NCI-H510A treated with DMSO at 0.1 percent for 48 hours (cell line): ENCODE measurements at places on chromosomes 13 and 19.

- DNase-seq: no peak
Measured at GRCh38 chr13:50574731-50575130, 268.8 kb downstream of the DLEU7 start.

DNA sequence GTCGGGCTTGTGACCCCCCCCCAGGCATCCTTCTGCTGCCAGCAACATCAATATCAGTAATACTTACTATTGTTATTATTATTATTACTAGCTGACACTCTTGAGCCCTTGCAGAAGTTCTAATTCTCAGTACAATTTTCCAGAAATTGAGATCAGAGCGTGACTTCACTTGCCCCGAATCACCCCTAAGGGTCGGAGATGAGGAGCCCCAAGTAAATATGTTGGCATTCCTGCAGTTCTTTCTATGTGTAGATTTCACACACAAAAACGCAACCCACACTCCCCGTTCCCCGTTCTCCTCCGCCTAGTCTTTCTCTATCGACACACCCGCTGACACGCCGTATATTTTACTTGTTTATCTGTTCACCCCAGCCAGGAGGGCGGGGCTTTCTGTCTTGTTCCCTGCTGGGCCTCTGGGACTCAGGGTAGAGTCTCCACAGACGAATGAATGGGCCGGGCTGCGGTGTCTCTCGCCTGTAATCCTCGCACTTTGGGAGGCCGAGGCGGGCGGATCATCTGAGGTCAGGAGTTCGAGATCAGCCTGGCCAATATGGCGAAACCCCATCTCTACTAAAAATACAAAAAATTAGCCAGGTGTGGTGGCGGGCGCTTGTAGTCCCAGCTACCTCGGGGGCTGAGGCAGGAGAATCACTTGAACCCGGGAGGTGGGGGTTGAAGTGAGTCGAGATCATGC is 14.7 kb downstream of the TLE5 start:
- DNase-seq: peak; percentile 76

- no peak for DNase-seq
Measured at GRCh38 chr13:97298816-97299215, 76.7 kb downstream of the MBNL2 start.

DNA sequence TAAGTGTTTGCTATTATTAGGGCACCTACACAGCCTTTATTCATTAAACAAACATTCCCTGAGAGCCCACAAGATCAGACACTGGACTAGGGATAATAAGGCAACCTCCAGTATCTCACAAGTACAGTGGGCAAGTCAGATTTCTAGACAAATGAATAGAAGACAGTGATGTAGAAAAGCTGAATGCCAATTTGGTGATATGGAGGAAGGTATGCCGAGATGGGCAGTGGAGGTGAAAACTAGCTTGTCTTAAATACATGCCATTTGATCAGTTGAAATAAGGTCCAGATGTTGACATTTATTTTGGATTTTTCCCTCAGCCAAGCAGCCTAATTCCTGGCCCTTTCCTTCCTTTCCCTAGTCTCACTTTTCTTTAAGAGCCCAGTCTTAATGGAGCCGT is 130.3 kb downstream of the RXFP2 start:
- DNase-seq: no peak

DNA sequence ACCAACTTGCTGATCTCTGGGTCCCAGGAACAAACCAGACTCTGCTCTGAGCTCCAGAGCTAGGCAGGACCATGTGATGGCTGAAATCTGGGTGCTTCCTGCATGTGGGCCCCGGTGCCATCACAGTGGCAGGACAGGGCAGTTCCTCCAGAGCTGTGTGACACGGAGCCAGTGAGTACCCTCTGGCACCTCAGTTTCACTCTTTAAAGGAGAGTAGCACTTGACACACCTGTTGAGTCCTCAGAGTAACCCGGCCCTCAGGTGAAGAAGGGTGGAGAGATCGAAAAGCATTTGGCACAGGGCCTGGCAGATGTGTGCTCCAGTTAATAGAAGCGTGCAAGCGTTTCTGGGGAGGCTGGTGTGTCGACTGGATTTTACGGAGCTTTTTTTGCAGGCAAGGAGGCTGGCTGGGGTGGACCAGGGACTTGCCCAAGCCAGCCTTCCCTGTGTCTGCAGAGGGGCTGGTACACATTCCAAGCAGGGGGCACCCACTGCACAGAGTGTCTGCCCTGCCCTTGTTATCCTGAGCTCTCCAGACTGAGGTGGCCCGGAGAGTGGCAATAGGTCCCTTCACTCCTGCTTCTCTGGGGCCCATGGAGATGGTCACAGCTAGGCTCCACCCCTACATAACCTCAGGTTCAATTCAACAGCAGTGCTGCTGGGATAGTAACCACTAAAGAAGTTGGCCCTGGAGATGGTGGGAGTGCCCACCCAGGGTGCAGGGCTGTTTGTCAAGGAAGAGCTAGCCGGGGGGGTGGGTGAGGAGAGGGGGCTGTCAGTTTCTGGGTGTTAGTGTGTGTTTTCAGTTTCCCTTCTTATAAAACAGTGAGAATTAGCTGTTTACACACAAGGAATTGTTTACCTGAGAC is 8.3 kb downstream of the RPS19 start:
- peak; percentile 80 for DNase-seq
